ENCODE measurements at places on chromosomes 7 and 10.
A peak's percentile ranks its signal among the peaks of the same experiment; 100 is the strongest.

DNA sequence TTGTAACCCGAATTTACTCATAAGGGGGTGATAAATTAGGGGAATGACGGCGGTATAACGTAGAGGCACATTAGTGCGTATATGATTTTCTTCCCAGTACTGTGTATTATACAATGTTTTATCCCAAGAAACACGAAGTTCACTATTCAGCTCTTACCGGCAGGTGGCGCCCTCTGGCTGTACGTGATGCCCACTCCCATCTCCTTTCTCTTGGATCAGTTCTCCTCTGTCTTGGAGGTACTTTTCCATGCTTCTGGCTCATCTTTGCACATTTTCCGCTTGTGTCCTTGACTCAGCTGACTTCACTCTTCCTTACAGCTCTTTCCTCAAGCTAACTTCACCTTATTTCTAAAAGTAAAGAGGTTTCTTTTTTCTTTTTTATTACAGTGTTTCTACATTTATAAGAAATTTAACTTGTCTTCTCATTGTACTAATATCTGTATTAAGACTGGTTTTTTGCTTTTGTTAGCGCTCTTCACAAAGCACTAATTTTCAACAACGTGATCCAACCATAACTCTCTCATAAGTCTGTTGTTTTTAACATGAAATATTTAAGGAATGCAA, 21.3 kb downstream of the TMEM176B start:
- DNase-seq = peak; percentile 55

GRCh38 chr7:77791956-77792355, 6.3 kb downstream of the TMEM60 start:
- DNase-seq = no peak

GRCh38 chr10:32239769-32240168, 107.2 kb downstream of the EPC1 start:
- no peak for DNase-seq

DNA sequence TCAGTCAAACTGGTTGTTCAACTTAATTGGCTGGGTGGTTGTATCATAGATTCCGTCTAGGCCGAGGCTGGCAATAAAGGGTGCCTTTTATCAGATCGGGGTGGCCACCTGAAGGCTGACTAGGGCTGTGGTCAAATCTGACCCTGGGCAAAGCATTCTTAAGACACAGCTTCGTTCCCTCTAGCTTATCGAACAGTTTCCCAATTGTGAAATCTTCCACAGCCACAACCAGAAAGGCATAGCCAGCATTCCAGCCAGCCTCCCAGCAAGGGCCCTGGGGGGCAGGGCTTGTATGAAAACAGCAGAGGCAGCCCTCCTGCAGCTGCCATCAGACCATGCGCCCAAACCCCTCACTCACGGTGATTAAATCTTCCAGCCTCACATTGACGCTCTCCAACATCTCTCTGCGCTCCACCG, 42.5 kb upstream of the TMEM213 start:
- no peak for DNase-seq

DNA sequence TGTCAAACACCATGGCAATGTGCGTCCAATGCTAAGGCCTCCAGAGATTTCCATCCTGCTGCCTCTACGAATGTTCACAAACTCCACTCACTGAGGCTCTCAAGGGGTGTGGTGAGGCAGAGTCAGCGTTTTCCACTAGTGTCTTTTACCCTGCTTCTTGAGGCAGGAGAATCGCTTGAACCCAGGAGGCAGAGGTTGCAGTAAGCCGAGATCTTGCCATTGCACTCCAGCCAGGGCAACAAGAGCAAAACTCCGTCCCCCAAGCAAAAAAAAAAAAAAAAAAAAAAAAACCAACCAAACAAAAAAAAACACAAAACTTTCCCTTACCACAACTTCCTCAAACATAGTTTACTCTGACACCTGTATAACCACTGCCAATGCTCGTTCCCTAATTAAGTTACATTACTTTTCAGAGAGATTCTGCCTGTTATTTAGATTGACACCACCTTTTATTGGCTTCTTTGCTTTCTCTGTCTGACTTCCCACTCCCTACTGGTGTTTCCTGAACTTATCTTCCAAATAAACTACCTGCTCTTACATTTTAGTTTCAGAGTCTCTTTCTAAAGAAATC, 102.1 kb upstream of the ZNF746 start:
- DNase-seq = no peak

- DNase-seq = no peak
Measured at GRCh38 chr10:123642293-123642692, 23.9 kb upstream of the GPR26 start.

- no peak for DNase-seq
Measured at GRCh38 chr7:28280516-28280915, 99.9 kb upstream of the JAZF1 start.

GRCh38 chr7:54989453-54990225, 29.2 kb upstream of the EGFR start:
- DNase-seq = no peak

DNA sequence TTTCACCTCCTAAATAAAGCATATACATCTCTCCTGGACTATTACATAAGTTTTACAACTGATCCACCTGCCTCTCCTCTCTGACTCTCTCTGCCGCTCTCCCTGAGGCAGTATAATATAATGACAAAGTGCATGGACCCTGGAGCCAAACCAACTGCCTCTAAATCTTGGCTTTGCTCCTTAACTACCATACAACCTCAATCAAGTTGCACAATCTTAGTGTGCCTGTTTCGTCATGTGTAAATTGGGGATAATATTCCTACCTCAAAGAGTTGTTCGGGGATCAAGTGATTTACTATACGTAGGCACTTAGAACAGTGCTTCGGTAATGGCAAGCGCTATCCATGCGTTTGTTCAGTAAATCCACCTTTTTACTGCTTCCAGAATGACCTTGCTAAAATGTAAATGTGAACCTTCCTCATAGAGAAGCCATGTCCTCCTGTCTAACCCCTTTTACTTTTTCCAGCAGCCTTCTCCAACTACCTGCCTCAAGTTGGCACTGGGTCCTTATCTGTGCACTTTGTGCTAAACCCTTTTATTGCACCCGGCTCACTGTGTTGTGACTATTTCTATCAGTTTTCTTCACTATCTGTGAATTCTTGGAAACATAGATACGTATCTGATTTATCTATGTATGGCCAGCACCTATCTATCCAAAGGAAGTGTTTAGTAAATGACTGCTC, 30.6 kb upstream of the DLD start:
- no peak for DNase-seq

DNA sequence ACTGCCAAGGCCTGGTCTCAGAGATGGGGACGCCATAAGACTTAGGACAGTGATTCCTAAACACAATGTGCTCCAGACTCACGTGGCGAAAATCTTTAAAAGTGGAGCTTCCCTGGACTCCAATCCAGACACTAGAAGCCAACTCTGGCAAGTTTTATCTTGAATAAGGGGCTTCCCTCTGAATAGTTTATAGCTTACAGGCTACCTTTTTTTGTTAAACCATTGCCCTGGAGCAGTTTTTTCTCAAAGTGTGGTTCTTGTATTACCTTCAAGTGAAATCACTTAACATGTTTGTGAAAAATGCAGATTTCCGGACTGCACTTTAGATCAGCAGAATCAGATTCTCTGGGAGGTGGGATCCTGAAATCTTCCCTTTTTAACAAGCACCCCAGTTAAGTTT, 171.7 kb upstream of the PHF14 start:
- DNase-seq = no peak

- DNase-seq = no peak
Measured at GRCh38 chr7:41970941-41971340, 266.1 kb downstream of the GLI3 start.

- no peak for DNase-seq
Measured at GRCh38 chr10:126250527-126251310, 137.6 kb downstream of the ADAM12 start.

GRCh38 chr10:67851186-67851585, 13.2 kb upstream of the DNAJC12 start:
- no peak for DNase-seq

GRCh38 chr7:50818324-50818723, 35.6 kb upstream of the GRB10 start:
- DNase-seq = no peak

- DNase-seq = no peak
Measured at GRCh38 chr10:59036311-59037017, 140.0 kb upstream of the PHYHIPL start.

GRCh38 chr7:1124816-1125602, 35.0 kb downstream of the ZFAND2A start:
- DNase-seq = no peak

- no peak for DNase-seq
Measured at GRCh38 chr7:22604246-22604645, 104.3 kb upstream of the STEAP1B start.

DNA sequence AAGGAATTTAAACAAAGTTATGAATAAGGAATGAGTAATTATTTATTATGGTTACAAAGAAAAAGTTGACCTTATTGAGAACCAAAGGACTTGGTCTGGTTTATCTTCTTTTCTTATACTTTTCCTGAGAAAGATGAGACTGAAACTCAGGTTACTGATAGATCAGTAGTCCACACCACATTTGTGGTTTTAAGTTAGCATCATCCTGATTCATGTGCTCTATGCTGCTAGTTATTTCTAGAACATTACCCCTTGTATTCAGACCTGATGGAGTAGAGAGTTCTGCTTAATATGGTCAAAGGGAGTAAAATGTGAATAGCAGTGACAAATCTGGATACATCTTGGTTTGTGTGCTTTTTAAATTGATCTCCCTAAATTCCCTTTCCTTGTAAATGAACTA, 63.8 kb downstream of the FOXP2 start:
- no peak for DNase-seq

- no peak for DNase-seq
Measured at GRCh38 chr10:64750672-64751071, 1229.5 kb downstream of the REEP3 start.

- no peak for DNase-seq
Measured at GRCh38 chr10:18144928-18145327, 4.7 kb downstream of the CACNB2 start.

DNA sequence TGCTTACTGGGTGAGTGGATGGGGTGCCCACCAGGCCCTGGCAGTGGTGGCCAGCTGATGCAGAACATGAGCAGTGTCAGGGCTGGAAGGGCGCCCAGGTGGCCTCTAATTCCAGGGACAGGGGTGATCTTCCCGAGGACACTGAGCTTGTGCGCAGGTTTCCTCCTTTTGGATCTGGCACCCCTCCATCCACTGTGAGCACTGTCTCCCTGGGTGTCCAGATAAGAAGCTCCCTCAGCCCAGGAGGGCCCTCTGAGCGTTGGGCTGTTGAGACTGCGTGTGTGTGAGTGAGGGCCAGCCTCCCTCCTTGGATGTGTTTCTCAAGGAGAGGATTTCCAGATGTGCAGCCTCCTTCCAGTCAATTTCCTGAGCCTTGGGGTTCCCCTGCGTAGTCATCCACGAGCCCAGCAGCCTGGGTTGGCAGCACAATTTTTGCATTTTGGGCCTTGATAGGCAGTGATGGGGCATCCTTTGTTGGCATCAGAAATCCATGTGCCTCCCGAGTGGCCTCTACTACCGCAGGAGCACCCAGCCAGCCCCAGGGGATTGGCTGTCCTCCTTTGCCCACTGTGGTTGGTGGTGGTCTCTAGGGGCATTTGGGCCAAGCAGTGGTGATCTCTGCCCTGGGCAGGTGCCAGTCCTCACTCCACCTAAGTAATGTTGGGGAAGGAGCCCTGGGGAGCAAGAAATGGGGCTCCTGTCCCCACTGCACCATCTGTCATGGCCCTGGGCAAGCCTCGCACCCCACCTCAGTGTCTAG, 20.9 kb upstream of the BTBD16 start:
- DNase-seq = no peak

DNA sequence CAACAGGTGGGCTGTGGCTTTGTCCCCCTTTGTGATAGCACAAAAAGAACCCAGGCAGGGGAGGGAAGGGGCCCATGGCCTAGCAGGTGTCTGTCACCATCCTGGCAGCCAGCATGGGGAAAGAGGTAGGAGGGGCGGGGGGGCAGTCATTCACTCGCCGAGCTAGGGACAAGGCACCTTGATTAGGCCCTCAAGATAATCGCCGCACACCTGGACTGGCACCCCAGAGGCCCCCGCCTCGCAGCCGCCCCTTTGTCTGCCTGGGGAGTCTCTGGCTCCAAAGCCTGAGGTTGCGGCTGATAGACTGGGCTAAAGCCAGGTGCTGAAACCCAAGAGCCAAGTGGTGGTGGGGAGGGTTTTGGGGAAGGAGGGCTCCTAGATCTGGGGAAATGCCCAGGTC, 151.2 kb upstream of the PCBD1 start:
- no peak for DNase-seq

GRCh38 chr7:36161996-36162395, 8.9 kb downstream of the EEPD1 start:
- DNase-seq = no peak

GRCh38 chr7:92464515-92464914, 13.2 kb downstream of the ERVW-1 start:
- no peak for DNase-seq

DNA sequence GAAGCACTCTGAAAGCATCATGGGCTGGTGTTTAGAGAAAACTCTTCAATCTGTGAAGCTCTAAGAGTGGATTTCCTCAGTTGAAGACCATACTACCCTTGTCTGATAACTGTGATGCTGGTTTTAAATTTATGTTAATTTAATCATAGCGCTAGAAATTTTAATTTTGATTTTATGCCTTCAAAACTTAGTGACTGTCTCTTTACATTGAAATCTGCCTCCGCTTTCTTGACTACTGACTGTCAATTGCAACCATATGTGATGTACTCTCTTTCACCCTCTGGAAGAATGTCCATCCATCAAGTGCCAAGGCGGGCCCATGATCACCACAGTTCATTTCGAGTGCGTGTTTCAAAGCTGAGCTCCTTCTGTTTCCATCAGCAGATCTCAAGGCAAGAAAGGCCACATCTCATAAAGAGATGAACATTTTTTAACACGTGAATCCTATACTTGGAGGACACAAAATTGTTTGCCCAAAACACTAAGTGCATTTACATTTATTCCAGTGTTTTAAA, 147.1 kb downstream of the ITGA8 start:
- DNase-seq = no peak

DNA sequence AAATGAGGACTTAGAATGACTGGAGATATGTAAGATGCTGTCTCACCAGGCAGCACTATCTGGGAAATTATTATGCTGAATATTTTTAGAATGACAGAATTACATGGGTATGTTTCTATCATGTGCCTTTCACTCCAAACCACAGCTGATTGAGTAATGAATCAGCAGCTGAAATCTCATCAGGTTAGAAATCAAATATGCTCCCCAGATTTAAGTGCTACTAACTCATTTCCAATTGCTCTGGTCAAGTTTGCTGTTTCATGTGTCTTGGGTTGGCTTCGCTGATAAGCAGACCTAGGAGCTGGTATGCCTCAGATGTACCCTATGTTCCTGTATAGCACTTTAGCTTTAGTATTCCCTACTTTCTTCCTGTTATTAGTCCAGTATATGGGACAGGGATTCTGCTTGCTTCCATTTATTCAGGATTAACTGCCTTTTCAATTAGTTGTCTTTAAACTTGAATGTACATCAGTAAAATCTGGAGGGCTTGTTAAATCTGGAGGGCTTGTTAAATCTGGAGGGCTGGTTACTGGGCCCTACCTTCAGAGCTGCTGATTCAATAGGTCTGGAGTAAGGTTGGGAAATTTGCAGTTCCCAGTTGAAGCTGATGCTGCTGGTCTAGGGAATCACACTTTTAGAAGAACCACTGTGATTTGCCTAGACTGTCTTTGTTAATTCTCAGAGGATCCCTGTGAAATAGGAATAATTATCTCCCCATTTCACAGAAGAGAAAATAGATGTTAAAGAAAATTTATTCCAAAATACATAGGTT, 172.9 kb downstream of the DKK1 start:
- DNase-seq = peak; percentile 30

Measured in H54 (cell line).